Naive thymus-derived CD4-positive, alpha-beta T cell (primary cell): ENCODE measurements at places on chromosomes 7 and 10. TPM values are rescaled to one million over a fixed set of nuclear protein-coding genes. Genes with fewer than 3 reads are reported as not detected.

GRCh38 chr7:30816645-30817370 lies 45.6 kb downstream of the MINDY4 start:
- DNase-seq: no peak

GRCh38 chr10:30724296-30724695 lies 94.7 kb upstream of the LYZL2 start:
- DNase-seq: no peak

- no peak for DNase-seq
Observed at GRCh38 chr7:112080441-112080840, 125.8 kb downstream of the DOCK4 start.

DNA sequence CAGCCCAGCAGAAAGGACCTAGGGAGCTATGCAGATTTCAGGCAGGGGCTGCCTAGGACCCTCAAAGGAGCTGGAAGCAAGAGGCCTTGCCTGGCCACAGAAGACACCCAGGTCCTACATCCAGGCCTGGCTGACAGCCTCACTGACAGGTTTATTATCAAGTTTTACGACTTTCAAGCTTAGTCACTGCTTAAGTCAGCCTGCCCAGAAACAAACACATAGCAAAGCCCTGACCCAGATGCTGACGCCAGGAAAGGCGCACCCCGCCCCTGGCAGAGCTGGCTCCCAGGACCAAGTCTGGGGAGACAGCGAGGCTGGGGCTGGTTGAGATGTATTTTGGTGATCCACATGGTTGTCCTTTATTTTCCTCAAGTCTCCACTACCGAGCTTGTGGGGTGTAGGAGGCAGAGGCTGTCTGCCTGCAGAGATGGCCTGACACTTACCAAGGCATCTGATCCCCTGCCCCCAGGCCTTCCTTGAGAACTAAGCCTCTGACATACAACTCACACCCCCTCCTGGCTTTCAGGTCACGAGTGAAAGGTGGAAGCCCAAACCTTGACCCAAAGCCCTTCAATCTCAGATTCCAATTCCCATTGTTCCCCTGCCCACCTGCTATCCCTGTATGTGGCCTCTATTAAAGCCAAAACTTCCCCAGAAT lies 80.7 kb upstream of the EMX2 start:
- no peak for DNase-seq

GRCh38 chr10:6091630-6092029 lies 2.8 kb downstream of the RBM17 start:
- DNase-seq: no peak

GRCh38 chr10:78937800-78938694 lies 130.7 kb upstream of the ZMIZ1 start:
- DNase-seq: peak; percentile 24

DNA sequence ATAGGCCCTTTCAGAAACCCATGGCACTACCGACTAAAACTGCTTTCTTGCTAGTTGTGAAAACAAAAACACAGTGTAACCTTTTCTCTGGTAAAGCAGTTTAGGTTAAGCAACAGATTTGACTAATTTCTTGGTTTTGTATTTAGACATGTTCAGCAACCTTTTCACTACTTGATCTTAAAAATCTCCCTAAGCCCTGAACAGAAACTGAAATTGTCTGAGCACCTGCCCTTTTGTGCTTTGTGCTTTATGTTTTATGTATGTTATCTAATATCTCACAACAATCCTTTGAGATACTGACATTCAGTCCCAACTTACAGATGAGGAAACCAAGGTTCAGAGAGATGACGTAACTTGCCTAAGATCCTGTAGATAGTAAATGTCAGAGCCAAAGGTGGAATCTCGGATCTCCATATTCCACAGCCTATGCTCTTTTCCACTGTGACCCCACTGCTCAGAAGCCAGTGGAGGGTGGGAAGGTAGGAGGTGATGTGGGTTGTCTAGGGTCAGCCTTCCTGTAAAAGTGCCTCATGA lies 146.6 kb downstream of the LCOR start:
- no peak for DNase-seq

- no peak for DNase-seq
Observed at GRCh38 chr7:4838626-4839334, 23.1 kb downstream of the PAPOLB start.

DNA sequence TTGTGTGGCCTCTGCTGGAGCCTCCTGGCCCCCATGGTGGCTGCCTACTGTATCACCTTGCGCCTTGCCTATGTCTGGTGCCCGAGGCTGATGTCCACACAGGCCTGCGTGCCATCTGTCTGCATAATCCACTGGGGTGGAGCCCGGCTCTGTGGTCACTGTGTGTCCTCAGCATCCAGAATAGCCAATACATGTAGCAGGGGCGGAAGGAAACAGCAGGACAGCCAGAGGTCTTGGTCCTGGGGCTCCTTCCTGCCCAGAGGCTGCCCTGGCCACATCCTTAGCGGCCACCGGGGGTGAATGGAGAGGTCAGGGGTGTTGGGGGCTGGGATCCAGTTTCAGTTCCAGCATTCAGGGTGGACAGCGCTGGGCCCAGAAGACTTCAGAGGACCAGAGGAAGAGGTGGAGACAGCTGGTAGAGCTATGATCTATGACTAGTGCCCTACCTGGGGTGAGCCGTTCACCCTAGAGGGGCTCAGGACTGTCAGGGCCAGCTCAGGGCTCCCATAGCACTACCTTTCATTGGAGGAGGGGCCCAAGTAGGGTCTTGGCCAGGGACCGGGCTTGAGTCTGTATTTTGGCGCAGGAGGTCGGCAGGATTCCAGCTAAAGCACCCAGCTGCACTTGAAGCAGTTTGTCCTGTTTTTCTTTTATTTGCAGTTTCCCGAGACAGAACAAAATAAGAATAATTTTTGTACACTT lies 15.9 kb downstream of the YKT6 start:
- no peak for DNase-seq

GRCh38 chr7:153413540-153414287 lies 638.5 kb upstream of the DPP6 start:
- DNase-seq: no peak

GRCh38 chr10:88901984-88902789 lies 22.1 kb downstream of the STAMBPL1 start:
- DNase-seq: no peak

- no peak for DNase-seq
Observed at GRCh38 chr7:133330085-133330484, 77.2 kb downstream of the EXOC4 start.

Gene OPALIN
- not detected for polyA plus RNA-seq

Gene GNGT1
- not detected for polyA plus RNA-seq

Gene KIN
- polyA plus RNA-seq: 3.5 TPM

Gene KAZALD1
- not detected for polyA plus RNA-seq

Gene CALHM3
- polyA plus RNA-seq: not detected

Gene AKR1C8
- polyA plus RNA-seq: not detected

Gene NEUROD6
- not detected for polyA plus RNA-seq

Gene PRLHR
- not detected for polyA plus RNA-seq
